ENCODE measurements at places on chromosomes 1 and 21.

DNA sequence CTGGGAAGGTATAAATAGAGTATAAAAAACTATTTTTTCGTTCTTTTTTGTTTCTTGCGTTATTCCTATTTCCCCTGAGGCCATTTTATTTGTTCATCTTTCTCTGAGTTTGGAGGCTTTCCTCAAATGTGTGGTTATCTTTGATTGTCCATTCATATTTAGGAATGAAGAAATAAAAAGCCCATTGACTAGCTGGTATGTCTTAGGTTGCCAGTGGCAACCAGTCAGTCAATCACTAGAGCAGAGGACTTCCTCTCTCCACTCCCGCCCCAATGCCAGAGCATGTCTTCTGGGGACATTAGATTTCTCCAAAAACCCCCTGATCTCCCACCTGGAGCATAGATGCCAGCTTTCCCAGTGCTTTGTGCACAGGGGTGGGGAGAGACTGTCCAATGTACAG is 20.7 kb upstream of the FOXE3 start:
- DNase-seq, result no peak

GRCh38 chr1:182629080-182629479 is 24.9 kb upstream of the RGS16 start:
- no peak for DNase-seq

DNA sequence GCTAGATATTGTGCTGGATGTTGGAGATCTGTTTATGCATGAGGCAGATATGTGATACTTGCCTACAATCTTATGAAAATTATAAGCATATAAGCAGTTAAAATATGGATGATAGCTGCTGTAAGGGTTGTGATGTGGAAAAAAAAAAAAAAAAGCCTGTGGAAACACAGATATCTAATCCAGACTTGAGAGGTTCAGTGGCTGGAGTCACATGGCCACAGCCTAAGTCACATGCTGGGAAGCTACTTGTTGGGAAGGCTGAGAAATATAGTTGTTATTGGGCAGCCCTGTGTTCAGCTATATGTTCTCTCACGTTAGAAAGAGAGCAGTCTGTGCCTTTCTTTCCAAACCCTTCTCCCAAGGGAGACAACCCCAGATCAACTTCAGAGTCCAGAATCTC is 15.1 kb downstream of the RAVER2 start:
- no peak for DNase-seq

- DNase-seq, result no peak
Measured at GRCh38 chr21:36591326-36591970, 107.5 kb upstream of the SIM2 start.

GRCh38 chr1:40855513-40855912 is 6.7 kb downstream of the CITED4 start:
- no peak for DNase-seq

- no peak for DNase-seq
Measured at GRCh38 chr1:22163137-22163536, 20.2 kb upstream of the WNT4 start.

GRCh38 chr1:17976854-17977253 is 130.7 kb upstream of the IGSF21 start:
- no peak for DNase-seq

DNA sequence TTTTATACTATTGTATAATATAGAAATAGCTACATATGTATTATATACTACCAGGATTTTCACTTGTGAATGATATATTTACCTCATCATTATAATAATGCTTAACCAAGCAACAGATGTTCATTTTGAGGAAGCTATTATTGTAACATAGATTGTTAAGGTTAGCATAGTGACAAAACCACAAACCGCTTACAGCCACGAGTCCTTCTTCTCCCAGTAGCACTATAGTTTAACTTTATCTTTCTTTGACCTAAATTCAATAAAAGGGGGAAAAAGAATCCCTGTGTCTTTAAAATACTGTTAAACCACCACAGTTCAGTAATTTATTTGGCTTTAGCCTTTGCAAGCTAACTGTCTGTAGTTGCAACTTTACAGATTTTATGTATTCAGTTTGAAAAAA is 1039.4 kb upstream of the B3GALT2 start:
- DNase-seq, result no peak

GRCh38 chr1:155938220-155938627 is 3.2 kb upstream of the RXFP4 start:
- DNase-seq, result no peak

- DNase-seq, result no peak
Measured at GRCh38 chr1:192342842-192343241, 26.1 kb downstream of the RGS21 start.

DNA sequence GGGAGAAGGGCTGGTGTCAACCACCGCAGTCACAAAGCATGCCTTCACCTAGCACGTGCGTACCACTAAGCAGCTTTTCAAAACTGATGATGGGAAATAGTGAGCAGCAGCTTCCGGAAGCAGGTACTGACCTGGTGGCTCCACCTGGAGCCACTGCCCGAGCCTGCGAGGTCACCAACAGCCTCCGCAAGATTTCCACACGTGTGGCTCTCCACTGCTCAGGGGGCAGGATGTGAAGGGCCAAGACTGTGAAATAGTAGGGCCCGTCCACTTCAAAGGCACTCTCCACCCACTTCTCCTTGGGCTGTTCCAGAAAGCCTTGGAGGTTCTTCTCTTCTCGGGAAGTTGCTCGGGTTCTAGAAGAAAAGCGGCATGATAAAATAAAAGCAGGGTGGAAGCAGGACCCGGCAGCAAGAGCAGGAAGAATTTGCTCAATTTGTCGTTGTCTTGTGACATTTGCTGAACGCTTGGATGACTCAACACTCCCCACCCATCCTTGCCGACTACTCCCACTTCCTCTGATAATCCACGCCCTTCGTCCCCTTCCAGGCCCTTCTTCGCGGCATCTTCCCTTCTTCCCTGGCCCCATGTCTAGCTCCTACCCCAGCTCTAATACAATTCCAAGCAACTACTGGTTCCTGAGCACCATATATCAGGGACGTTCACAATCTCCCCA is 124.9 kb upstream of the IFFO2 start:
- no peak for DNase-seq

Measured in GM12864 (cell line).